ENCODE measurements at places on chromosomes 6 and 20.

- peak; percentile 93 for DNase-seq
These were observed 4.5 kb upstream of the SYS1 start for GRCh38 chr20:45358282-45359068.

DNA sequence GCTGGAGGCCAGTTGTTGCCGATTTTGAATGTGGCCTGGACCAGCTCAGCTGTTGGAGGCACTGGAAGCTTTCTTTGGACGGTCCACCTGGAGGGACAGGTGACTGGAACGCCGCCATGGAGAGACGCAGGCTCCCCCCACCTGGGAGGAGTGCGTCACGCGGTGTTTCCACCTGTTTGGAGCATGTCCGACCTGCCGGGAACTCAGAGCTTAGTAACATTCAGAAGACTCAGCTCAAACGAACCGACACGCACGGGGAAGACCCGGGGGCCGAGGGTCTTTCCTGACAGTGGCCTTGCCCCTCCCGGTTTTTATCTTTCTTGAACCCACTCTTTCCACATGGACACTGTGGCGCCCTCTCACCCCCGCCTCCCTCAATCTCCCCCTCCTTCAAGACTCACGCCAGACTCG lies 141.6 kb downstream of the SMOC2 start:
- no peak for DNase-seq

DNA sequence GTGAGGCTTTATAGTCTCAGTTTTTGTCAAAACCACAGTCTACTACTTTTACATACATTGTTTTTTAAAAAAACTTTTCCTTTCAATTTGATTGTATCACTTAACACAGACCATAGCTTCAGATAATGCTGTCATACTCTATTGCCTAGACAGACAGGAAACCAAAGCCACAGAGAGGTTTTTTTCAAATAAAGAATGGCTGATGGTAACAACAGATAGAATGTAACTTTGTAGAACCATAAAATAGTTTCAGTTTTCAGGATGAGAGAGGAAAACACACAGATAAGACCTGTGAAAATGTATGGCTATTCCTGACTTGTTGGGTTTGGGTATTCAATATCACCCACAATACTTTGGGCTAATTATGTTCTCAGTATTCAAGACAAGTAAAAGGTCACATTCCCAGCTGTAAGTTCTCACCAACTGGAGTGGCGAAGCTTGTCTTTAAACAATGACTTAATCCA lies 94.0 kb downstream of the ADGRG6 start:
- DNase-seq, result no peak

GRCh38 chr6:151962246-151962846 lies 154.9 kb downstream of the ESR1 start:
- no peak for DNase-seq

GRCh38 chr6:169868458-169868857 lies 117.0 kb downstream of the ERMARD start:
- DNase-seq, result no peak

DNA sequence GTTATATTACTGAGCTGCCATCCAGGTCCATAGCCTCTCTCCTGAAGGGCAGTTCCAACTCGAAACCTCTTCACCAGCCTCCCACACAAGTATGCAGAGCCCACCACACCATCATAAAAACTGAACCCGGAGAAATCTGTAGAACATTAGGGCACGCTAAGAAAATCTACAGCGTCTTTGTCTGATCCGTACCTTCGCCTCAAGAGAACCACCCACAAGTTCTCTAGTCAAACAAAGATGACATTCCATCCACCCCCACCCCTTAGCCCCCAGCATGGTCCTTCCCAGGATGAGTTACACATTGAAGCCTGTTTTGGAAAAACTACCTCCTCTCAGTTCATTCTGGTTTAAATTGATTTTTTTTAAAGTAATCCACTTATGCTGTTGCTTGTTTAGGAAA lies 219.7 kb downstream of the ZMYND8 start:
- no peak for DNase-seq

DNA sequence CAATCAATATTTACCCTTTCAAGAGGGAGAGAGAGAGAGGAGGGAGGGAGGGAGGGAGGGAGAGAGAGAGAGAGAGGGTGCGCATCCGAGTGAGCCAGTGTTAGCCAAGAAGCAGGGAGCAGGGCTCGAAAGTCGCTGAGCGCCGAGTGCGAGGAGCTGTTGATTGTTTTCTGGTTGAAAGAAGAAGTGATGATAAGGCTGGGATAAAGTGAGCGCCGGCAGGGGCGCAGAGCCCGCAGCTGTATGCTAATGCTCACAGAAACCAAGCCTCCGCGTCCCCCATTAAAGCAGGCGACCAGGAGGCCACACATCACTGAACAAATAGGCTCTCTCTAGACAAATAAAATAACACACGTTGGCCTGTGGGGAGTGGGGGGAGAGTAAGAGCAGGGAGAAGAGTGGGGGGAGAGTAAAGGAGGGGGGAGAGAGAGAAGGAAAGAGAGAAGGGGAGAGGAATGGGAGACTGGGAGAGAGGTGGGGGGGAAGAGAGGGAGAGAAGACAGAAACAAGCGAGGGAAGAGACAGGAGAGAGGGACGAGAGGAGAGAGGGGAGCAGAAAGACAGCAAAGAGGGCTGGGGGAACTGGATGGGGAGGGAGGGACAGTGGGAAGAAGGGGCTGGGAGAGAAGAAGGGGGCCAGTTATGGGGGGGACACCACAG lies 5.0 kb upstream of the INSM1 start:
- peak; percentile 91 for DNase-seq

DNA sequence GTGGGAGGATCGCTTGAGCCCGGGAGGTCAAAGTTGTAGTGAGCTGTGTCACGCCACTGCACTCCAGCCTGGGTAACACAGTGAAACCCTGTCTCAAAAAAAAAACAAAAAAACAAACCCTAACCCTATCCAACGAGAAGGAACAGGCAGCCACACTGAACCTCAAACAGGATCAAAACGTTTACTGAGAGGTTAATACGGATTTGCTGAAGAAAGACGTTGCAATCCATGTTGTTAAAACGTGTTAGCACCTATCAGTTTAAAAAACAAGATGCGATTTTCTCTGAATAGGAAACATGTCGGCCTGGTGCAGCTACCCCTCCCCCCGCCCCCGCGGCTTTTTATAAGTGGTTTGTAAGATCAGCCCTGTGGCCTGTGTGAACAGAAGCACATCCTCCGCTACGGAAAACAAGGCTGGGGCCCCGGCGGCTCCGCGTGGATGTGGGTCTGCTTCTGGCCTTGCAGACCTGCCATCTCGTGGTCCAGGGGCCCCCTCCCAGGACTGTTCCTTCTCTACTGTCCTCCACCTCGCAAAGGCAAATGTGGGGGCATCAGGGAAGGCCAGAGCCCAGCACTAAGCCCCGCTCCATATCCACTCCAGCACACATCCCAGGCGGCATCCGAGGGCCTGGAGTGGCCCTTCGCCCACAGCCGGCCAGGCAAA lies 11.4 kb downstream of the SLC2A4RG start:
- DNase-seq, result no peak

- DNase-seq, result no peak
These were observed 100.1 kb upstream of the PRDM1 start for GRCh38 chr6:105985816-105986632.

GRCh38 chr20:52649727-52650126 lies 322.4 kb upstream of the TSHZ2 start:
- peak; percentile 67 for DNase-seq

GRCh38 chr6:169574420-169574819 lies 127.4 kb downstream of the WDR27 start:
- no peak for DNase-seq

Measured in NCI-H2029 treated with DMSO at 0.1 percent for 48 hours (cell line).